ENCODE measurements at places on chromosomes 7 and 10.

DNA sequence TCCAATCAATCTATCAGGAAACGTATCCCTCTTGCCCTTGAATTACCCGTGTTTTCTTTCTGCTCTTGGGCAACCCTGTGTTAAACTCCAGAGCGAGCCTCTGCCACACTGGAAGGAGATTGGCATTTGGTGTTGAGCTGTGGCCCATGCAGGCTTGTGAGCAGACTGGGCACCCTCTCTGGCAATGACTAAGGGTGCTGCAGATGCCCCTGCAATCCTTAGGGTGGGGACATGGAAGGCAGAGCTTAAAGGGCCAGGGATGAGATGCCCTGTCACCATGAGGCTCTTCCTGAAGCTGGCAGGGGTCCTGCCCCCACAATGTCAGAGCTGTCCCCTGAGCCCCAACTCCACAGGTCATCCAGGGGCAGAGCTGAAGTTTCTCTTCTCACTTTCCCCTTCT is 19.5 kb upstream of the FAM180A start:
- no peak for DNase-seq

- no peak for DNase-seq
Measured at GRCh38 chr7:48305661-48306060, 134.4 kb downstream of the ABCA13 start.

GRCh38 chr10:102729029-102730026 is 14.4 kb upstream of the WBP1L start:
- no peak for DNase-seq

GRCh38 chr10:101704331-101704730 is 9.4 kb upstream of the FBXW4 start:
- DNase-seq, result no peak

DNA sequence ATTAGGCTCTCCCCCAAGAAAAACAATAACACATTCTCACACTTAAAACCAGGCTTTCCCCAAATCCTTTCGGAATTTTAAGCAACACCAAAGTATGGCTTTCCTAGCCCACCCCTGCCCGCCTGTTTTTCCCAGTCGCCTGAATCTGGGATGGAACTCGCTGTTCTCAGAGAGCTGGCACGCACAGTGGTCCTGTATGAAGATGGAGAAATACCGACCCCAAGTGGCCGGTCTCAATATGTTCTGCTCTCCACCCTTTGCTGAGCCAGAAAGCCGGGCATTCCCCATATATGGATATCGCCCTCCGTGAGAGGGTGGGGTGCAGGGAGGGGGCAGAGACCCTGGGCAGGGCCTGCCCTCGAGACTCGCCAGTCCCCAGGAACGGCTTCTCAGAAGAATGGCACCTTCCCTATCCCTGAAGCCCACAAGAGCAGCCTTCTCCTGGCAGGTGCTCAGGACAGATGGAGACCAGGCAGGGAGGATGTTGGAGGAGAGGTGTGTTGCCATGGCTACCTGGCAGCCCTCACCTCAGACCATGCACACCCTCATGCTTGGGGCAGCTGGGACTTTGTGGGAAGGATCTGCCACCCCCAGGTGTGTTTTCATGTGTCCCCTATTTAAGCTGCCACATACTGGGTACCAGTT is 3.4 kb downstream of the TACR2 start:
- no peak for DNase-seq

DNA sequence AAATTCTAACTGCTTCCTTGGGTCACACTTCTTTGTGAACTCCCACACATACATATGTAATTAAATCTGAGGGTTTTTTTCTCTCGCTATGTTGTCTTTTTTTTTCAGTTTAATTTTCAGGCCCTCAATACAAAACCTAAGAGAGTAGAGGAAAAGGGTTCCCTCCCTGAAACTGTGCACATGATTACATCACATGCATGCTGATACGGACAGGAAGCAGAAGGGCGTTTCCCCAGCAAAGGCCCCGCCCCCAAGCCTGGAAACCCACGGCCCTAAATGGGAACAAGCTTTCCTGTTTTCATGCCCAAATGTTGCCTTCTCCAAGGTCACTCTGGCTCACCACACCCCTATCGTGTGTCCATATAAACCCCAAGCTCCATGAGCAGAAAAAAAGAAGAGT is 115.4 kb downstream of the TEX36 start:
- no peak for DNase-seq

GRCh38 chr7:22730921-22731654 is 4.1 kb downstream of the IL6 start:
- no peak for DNase-seq

DNA sequence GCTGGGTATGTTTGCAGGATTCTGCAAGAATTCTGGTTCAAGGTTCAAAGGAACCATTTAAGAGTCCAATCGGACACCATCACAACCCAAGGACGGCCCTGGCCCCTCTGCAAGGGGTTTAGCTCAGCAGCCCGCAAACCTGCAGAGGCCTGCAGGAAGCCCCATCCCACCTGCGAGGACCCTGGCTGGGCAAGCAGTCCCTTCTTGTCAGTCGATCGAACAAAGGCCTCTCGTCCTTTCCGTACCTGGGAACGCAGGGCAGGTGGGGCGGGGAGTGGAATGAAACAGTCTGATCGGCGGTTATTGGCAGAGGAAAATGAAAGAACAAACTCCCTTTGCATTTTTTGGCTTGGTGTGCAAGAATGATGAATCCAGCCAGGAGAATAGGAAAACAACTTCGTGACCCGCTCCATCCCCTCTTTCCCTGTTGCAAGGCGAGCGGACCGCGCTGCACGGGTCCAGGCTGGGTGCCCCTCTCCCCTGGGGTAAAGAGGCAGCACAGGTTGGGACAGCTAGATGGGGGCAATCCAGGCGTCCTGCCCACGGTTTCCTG is 73.7 kb downstream of the INSIG1 start:
- DNase-seq, result no peak

DNA sequence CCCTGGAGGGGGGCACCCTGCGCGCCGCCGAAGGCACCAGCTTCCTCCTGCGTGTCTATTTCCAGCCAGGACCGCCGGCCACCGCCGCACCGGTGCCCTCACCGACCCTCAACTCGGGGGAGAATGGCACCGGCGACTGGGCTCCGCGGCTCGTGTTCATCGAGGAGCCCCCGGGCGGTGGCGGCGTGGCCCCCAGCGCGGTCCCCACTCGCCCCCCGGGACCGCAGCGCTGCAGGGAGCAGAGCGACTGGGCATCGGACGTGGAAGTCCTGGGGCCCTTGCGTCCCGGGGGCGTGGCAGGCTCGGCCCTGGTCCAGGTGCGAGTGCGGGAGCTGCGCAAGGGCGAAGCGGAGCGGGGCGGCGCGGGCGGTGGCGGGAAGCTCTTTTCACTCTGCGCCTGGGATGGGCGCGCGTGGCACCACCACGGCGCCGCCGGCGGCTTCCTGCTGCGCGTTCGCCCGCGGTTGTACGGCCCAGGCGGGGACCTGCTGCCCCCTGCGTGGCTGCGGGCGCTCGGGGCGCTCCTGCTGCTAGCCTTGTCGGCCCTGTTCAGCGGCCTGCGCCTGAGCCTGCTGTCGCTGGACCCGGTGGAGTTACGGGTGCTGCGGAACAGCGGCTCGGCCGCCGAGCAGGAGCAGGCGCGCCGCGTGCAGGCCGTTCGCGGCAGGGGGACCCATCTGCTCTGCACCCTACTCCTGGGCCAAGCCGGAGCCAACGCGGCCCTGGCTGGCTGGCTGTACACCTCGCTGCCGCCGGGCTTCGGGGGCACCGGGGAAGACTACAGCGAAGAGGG is 594 bp downstream of the CNNM1 start:
- no peak for DNase-seq

DNA sequence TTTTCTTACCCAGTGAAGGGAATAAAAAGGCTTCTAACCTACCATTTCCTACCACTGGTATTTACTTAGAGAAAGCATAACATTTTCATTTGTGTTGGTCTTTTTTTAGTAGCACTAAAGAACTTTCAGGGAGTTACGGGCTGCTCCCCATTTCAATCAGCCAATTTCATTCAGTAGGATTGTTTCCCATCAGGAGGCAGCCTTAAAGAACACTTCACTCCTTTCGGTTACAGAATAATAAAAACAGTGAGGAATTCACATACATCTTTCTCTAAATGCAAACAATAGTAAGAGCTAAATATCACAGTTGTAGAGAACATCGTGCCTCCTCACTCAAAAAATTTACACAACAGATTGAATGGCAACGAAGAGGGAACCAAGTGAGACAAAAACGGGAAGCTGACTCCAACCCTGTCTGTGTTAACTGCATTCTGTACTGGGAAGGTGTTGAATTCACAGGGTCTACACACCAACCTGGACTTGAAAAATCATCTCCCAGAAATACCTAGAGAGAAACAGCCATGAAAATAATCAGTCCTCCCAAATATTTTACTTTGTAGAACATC is 55.5 kb upstream of the ABLIM1 start:
- no peak for DNase-seq

GRCh38 chr10:28812384-28813372 is 135.4 kb downstream of the BAMBI start:
- DNase-seq, result no peak

GRCh38 chr10:75051308-75051707 is 60.1 kb upstream of the SAMD8 start:
- DNase-seq, result no peak

- no peak for DNase-seq
Measured at GRCh38 chr10:122510736-122511135, 49.4 kb downstream of the HTRA1 start.

GRCh38 chr7:69515495-69516212 is 82.6 kb upstream of the AUTS2 start:
- no peak for DNase-seq

GRCh38 chr7:36986948-36987724 is 262.8 kb upstream of the AOAH start:
- no peak for DNase-seq

DNA sequence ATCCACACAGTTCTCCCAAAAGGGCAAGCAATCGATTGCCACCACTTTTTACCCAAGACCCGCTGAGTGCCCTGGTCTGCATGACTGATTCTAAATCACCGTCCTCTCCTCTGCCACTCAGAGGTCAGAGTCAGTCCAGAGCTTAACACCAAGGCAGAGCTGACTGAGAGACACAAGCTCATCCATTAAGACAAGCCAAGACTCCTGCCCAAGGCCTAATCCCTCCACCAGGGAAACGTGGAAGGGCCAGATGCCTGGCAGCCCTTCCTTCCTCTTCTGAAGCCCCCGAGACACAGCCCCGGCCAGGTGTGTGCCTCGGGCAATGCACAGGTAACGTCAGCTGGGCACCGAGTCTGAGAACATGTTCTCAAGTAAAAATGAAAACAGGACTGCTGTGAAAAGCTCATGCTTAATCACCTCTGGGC is 51.7 kb downstream of the DIP2C start:
- no peak for DNase-seq

GRCh38 chr10:11861341-11861740 is 38.2 kb downstream of the PROSER2 start:
- DNase-seq, result no peak

DNA sequence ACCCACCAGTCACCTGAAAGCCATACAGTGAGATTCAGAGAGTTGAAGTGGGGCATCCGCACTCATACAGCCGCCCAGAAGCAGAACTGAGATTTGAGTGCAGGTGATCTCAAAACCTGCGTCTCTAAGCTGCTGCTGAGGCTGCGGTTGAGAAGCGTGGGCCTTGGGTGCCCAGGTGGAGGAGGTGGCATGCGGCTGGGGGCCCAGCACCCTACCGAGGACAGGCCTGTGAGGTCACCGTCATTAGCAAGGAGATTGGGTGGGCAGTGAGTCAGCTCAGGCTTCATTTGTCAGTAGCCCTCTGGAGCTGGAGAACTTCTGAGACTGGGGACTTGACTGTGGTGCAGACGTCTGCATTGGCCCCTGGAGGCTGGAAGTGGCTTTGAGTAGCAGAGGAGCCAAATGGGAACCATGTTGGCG is 29.8 kb downstream of the ZMIZ1 start:
- no peak for DNase-seq

GRCh38 chr7:156999958-157000726 is 10.3 kb downstream of the MNX1 start:
- DNase-seq, result no peak

All from esophagus squamous epithelium (tissue), 5 donors.